ENCODE measurements at places on chromosomes 11 and 22. TPM values are rescaled to one million over a fixed set of nuclear protein-coding genes. Genes with fewer than 3 reads are reported as not detected.

Gene TNNT3
- total RNA-seq, result 0.38 TPM

- DNase-seq, result no peak
These were observed 5.5 kb upstream of the FOXRED2 start for GRCh38 chr22:36512333-36512732.

- no peak for DNase-seq
These were observed 1377.4 kb downstream of the BRD1 start for GRCh38 chr22:48450188-48450825.

GRCh38 chr22:37496651-37497050 lies 10.5 kb upstream of the MFNG start:
- DNase-seq, result no peak

GRCh38 chr22:41957941-41958556 lies 6.1 kb downstream of the SMIM45 start:
- no peak for DNase-seq

GRCh38 chr11:57345555-57346211 lies 7.5 kb downstream of the P2RX3 start:
- peak; percentile 68 for DNase-seq

GRCh38 chr11:4606231-4607015 lies 1.6 kb downstream of the TRIM68 start:
- DNase-seq, result no peak

GRCh38 chr11:16791191-16791961 lies 52.9 kb downstream of the C11orf58 start:
- no peak for DNase-seq

DNA sequence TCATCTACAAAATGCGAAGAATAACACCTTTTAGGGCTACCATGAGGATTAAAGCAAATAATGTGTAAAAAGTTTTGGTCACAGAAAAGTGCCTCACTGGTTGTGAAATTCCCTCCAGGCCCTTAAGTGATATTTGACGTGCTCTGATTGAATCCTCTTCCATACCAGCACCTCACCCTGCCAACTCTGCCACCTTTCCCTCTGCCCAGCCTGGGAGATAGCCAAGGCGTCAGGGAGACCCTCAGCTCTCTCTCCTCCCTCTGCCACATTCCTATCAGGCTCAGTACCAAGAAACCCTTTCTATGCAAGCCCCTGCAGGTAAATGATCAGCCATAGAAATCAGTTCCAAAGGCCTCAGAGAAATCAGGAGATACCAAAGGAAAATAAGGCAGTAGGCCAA lies 21.4 kb downstream of the PLEKHA7 start:
- DNase-seq, result no peak

GRCh38 chr11:27355575-27356104 lies 7.4 kb downstream of the CCDC34 start:
- DNase-seq, result no peak

Gene GUCY1A2
- 38.5 TPM for total RNA-seq

- DNase-seq, result no peak
These were observed 73.4 kb downstream of the NCAM1 start for GRCh38 chr11:113034576-113034975.

DNA sequence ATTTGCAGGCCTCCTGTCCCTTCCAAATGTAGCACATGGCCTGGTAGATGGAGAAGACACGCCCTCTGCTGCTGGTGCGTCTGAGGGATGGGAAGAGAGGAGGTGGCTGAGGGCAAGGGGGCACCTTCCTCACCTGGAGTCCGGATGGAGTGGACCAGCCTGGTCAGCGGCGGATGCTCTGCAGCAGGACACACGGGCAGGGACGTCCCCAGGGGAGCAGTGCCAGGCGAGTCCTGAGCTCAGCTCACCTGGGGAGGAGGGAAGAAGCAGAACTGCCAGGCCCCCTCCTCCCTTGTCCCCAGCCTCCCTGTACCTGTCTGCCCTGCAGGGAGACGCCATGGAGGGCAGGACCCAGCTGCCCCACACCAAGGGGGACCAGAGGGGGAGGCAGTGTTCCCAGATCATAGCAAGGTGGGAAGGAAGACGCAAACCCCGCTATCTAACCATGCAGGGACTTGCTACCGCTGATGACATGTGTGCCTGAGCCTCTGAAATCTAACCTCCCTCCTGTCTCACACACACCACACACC lies 1495.9 kb downstream of the BRD1 start:
- DNase-seq, result no peak

- no peak for DNase-seq
These were observed 27.5 kb downstream of the ADAMTS8 start for GRCh38 chr11:130400781-130401483.

Gene RAPSN
- 0.42 TPM for total RNA-seq

GRCh38 chr11:45597097-45597496 lies 68.3 kb downstream of the CHST1 start:
- DNase-seq, result no peak

GRCh38 chr22:24994070-24994763 lies 41.7 kb downstream of the KIAA1671 start:
- no peak for DNase-seq

Gene DEFB108B
- total RNA-seq, result not detected

Measured in progenitor cell of endocrine pancreas (in vitro differentiated cells).